ENCODE measurements at places on chromosomes 12 and 14.

DNA sequence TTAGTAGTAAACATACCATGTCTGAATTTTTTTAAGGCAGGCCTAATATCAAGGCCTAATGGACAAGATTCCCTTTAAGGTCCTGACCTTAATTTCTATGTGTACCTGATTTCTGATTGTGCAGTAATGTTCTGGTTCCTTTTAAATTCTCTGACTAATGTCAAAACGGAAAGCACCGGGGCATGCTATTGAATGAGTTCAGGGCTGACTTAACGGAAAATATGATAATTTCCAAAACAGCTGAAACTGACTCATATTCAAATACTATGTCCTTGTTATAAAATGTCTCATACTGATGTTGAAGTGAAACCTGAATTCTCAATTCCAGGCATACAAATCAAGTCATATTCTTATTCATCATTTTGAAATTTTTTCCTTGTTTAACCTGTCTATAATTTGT is 6.7 kb downstream of the TAS2R43 start:
- DNase-seq = no peak

GRCh38 chr12:112527082-112527481 is 108.3 kb downstream of the PTPN11 start:
- no peak for DNase-seq

- no peak for DNase-seq
Measured at GRCh38 chr12:71183846-71184245, 26.0 kb upstream of the TSPAN8 start.

DNA sequence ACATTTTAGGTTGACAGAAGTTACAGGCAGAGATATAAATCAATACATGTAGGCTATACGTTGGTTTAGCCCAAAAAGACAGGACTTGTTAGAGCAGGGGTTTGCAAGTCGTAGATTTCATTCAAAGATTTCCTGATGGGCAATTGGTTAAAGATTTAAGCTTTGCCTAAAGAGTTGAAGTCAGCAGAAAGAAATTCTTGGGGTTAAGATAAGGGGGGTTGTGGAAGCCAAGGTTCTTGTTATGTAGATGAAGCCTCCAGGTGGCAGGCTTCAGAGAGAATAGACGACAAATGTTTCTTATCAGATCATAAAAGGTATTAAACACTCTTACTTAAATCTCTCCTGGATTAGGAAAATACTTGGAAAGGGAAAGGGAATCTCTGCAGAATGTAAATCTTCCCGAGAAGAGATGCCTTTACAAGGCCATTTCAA is 510.8 kb downstream of the TMTC2 start:
- DNase-seq = no peak

DNA sequence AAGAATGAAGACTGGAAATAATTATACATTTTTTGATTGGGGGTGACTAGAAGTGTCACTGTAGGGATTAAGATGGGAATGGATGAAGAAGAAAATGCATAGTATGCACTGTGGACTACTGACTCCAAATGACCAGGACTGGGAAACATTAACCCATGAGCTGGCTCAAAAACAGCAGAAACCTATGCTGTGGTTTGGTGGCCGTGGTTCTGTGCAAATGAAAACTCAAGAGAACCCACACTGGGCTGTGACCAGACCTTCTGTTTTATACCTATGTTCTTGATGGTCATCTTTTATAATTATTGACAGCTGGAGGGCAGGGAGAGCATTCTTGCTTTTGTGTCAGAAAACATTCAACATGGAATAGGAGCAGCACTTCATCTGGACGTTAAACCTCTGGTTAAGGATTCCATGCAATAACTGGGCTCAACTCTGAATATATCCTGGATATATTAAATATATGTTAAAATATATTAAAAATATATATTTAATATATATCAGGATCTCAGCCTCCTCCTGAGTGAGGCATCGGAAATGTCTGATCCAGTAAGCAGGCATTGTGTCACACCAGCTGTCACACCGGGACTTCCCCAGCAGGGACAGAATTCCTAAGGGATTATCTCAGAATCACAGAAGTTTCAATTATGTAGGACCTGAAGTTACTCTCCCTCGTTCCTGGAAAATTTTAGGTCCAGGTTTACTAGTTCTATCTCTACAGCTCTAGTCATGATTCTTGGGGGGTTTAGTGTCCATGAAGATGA is 48.5 kb downstream of the BBS10 start:
- no peak for DNase-seq

Data from HFF-Myc (cell line).